ENCODE measurements at places on chromosomes 4 and X.

DNA sequence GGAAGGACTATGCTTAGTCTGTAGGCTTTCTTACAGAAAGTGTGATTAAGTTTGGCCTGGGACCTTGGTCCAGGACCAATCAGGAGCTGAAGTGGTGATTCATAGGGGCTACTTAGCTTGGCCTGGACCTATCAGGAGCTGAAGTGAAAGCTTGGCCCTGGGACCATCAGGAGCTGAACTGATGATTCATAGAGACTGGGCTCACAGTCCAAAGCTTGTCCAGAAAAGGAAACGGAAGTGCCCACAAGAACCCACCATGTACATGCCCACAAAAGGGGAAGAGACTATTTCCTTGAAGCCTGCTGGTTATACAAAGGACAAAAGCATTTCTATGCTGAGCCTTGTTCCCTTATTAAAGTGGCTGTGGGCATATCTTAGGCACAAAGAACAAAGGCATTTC, 12.6 kb downstream of the TENT5D start:
- no peak for DNase-seq

DNA sequence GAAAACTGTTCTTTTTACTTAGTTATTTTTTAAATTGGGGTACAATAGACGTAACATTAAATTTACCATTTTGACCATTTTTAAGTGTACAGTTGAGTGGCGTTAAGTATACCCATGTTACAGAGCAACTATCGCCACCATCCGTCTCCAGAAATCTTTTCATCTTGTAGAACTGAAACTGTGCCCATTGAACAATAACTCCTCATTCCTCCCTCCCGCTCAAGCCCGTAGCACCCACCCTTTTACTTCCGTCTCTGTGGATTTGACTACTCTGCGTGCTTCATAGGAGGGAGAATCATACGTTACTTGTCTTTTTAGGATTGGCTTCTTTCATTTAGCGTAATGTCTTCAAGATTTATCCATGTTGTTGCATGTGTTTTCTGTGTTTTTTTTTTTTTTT, 55.3 kb downstream of the TMEM131L start:
- no peak for DNase-seq

GRCh38 chrX:138930583-138930945, 219.0 kb upstream of the FGF13 start:
- DNase-seq, result no peak

- no peak for DNase-seq
These were observed 2334.0 kb downstream of the PCDH7 start for GRCh38 chr4:33054161-33054560.

- no peak for DNase-seq
These were observed 21.1 kb downstream of the ACSL1 start for GRCh38 chr4:184804621-184805020.

GRCh38 chr4:85970535-85970934, 389.3 kb downstream of the MAPK10 start:
- DNase-seq, result no peak

DNA sequence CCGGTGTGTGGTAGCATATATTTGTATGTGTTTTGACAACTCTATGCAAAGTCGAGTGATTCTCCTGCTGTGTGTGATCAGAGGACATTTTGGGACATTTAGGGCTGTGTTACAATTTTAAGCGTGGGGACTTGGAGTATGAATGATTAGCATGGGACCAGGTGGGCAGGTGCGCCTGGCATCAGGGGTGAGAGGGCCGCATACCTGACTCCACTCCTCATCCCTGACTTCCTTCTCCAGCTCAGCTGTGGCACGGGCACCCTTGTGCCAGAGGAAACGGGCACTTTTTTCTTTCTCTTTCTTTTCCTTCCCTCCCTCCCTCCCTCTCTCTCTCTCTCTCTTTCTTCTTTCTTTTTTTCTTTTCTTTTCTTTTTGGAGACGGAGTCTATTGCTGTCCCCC, 15.7 kb upstream of the PLCXD1 start:
- no peak for DNase-seq
